ENCODE measurements at places on chromosomes 3 and 15. TPM values are rescaled to one million over a fixed set of nuclear protein-coding genes. Genes with fewer than 3 reads are reported as not detected.

- H3K36me3 ChIP-seq = peaks cover 8% of the 10 kb centered on the region
- no peaks in the 10 kb centered on the region for H3K27me3 ChIP-seq
- no peak overlapping the region for H3K4me3 ChIP-seq
- no peak for DNase-seq
Measured at GRCh38 chr15:25771338-25771706, 91.8 kb downstream of the ATP10A start.

- no peak overlapping the region for H3K4me3 ChIP-seq
- no peak for DNase-seq
- no peaks in the 10 kb centered on the region for H3K27me3 ChIP-seq
Measured at GRCh38 chr3:171797873-171798272, 12.4 kb downstream of the PLD1 start.

DNA sequence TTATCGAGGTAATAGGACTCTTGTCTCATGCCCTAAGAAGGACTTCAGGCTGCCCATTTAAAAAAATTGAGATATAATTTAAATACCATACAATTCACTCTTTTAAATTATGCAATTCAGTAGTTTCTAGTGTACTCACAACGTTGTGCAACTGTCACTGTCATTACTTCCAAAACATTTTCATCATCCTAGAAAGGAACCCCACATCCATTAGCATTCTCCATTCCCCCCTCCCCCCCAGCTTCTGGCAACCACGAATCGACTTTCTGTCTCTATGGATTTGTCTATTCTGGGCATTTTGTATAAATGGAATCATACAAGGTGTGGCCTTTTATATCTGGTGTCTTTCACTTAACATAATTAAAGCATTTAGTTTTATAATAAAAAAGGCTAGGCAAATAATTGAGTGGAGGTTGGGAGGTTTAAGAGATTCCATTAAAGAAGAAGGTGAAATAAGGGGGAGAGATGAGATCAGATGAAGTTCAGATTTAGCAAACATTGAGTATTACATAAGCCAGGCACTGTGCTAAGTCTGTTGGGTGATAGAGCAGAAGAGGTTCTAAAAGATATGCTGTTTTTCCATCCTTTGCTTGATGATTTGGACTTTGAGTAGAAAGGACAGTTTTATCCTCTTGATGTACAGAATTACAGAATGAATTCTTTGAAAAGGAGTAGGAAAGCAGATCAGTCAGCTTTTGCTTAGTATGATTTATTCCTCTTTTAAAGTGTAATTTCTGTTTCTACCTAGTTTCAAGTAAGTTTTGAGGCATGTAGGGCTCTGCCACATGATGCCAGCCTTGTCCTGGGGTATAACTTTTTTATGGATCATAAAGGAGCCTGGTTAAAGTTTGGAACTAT, 36.3 kb downstream of the UBE2E2 start:
- H3K36me3 ChIP-seq = no peaks in the 10 kb centered on the region
- H3K27ac ChIP-seq = no peak overlapping the region
- no peak overlapping the region for H3K4me3 ChIP-seq
- no peaks in the 10 kb centered on the region for H3K4me1 ChIP-seq
- no peaks in the 10 kb centered on the region for H3K27me3 ChIP-seq

DNA sequence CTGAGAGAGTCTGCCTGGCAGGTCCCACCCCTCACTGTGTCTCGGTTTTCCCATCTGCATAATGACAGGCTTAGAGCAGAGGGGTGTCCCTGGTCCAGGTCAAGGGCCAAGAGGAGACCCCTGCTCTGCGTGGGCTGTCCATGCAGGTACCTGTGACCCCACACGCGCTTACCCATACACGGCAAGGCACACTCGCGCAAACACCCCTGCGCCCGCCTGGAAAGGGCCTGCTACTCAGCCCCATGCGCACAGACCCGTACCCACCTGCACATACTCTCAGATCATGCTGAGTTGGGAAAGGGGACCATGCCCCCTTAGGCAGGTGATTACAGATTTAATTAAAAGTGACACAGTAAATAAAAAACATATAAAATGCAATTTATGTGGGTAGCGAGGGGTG, 23.4 kb upstream of the TMEM115 start:
- DNase-seq = no peak
- no peaks in the 10 kb centered on the region for H3K4me1 ChIP-seq
- no peak overlapping the region for H3K27ac ChIP-seq
- H3K36me3 ChIP-seq = no peaks in the 10 kb centered on the region

GRCh38 chr15:70195171-70195570, 97.5 kb upstream of the TLE3 start:
- no peaks in the 10 kb centered on the region for H3K4me1 ChIP-seq
- no peaks in the 10 kb centered on the region for H3K36me3 ChIP-seq
- H3K4me3 ChIP-seq = no peak overlapping the region
- H3K27me3 ChIP-seq = no peaks in the 10 kb centered on the region
- no peak overlapping the region for H3K27ac ChIP-seq

DNA sequence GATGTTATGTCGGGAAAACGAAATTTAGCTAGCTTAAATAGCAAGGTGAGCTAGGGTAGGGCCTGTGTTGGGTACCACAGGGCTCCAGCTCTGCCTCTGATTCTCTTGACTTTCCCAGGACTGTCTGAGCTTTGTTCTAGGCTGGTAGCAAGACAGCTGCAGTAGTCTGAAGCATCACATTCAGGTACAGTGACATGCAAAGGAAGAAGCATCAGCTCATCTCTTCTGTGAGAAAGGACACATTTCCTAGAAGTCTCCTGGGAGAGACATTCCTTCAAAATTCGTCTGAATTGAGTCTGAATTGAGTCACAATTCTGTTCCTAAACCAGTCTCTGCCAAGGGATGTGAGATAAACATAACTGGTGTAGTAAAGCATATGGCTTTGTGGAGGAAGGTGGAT, 8.5 kb upstream of the UBXN7 start:
- no peaks in the 10 kb centered on the region for H3K4me1 ChIP-seq
- H3K36me3 ChIP-seq = no peaks in the 10 kb centered on the region

- no peaks in the 10 kb centered on the region for H3K36me3 ChIP-seq
- no peaks in the 10 kb centered on the region for H3K27me3 ChIP-seq
- DNase-seq = no peak
- no peak overlapping the region for H3K27ac ChIP-seq
- peaks cover 13% of the 10 kb centered on the region for H3K4me1 ChIP-seq
Measured at GRCh38 chr3:46545818-46546630, 20.1 kb downstream of the LRRC2 start.

DNA sequence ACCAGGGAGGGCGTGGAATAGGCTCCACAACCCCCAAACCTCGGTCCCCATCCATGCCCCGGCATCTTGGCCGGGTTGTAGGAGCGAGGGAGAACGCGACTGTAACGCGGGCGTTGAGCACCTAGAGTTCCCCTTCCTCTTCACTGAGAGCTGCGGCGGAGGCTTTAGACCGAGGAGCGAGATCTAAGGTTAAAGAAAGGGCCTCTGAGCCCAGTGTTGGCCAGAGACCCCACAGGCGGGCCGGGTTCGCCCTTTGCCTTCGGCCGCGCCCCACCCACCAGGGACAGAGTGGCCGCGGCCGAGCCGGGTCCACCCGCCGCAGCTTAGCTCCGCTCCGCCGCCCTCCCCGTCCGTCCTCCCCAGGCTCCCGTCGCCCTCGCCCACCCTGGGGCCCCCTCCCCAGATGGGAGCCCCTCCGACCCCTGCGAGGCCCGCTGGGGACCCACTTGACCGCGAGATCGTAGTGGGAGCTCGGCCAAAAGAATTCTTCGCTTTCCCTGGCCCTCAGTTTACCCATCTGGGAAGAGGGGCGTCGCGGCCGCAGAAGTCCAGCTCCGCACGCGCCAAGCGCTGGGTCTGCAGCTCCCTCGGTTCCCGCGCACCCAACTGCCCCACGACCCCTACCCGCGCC, 425 bp downstream of the ANPEP start:
- H3K27me3 ChIP-seq = peaks cover 16% of the 10 kb centered on the region
- H3K4me1 ChIP-seq = no peaks in the 10 kb centered on the region
- no peak overlapping the region for H3K4me3 ChIP-seq

DNA sequence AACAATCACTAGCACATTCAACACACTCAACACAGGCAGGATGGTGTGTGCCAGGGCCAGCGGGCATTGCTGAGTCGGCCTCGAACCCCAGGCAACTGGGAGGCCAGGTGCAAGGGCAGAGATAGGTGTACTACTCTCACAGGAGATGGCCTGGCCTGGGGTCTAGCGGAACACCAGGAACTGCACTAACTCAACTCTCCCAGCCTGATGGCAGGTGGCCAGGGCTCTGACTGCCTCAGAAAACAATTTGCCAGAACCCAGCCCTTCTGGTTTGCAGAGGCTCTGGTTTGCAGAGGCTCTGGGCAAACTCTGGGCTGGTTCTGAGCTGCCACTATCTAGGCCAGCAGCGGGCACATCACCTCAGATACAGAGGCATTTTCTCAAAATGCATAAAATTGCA, 229.2 kb upstream of the CHRNA7 start:
- no peak overlapping the region for H3K27ac ChIP-seq
- H3K4me3 ChIP-seq = no peak overlapping the region
- no peaks in the 10 kb centered on the region for H3K4me1 ChIP-seq
- H3K27me3 ChIP-seq = no peaks in the 10 kb centered on the region

- DNase-seq = no peak
- H3K27ac ChIP-seq = no peak overlapping the region
- no peaks in the 10 kb centered on the region for H3K4me1 ChIP-seq
- peaks cover 42% of the 10 kb centered on the region for H3K36me3 ChIP-seq
- no peaks in the 10 kb centered on the region for H3K27me3 ChIP-seq
Measured at GRCh38 chr3:42195879-42196330, 70.1 kb downstream of the CCK start.

- no peaks in the 10 kb centered on the region for H3K36me3 ChIP-seq
- DNase-seq = no peak
- H3K27ac ChIP-seq = no peak overlapping the region
- no peaks in the 10 kb centered on the region for H3K4me1 ChIP-seq
- no peak overlapping the region for H3K4me3 ChIP-seq
- H3K27me3 ChIP-seq = no peaks in the 10 kb centered on the region
Measured at GRCh38 chr3:13122081-13123012, 49.1 kb upstream of the IQSEC1 start.

DNA sequence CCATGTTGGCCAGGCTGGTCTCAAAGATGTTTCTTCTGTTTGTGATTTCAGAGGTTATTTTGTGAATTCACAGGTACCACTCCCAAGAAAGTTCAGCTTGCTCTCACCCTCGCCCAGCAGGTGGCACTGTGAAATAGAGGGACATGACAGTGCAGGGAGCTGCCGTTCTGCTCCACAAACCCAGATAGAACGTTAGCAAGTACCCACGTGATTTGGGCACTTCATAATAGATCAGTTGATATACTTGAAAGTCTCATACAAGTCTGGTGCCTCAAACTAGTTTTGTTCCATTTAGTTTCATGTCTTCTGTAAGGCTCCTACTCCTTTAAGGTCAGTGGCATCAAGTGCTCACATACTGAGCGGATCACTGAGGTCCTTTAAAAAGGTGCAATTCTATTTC, 45.5 kb downstream of the FILIP1L start:
- peaks cover 23% of the 10 kb centered on the region for H3K4me1 ChIP-seq
- H3K4me3 ChIP-seq = no peak overlapping the region
- peak; percentile 52 for DNase-seq
- no peaks in the 10 kb centered on the region for H3K36me3 ChIP-seq
- no peak overlapping the region for H3K27ac ChIP-seq

DNA sequence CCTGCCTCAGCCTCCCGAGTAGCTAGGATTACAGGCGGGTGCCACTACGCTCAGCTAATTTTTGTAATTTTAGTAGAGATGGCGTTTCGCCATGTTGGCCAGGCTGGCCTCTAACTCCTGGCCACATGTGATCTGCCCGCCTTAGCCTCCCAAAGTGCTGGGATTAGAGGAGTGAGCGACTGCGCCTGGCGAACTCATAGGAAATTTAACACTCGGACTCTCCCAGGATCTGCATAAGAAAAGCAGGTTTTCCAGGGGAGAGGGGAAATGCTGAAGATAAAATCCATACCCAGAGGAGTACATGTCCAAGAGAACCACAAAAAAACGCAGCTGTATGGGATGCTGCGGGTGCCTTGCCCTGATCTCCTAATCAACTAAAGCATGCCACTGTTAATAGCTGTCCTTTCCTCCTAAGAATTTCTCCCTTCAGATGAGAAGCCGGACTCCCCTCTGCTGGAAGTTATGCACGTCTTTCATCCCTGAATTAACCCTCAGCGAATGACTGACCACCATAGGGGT, 25.3 kb upstream of the TGFBR2 start:
- H3K4me3 ChIP-seq = no peak overlapping the region
- H3K4me1 ChIP-seq = no peaks in the 10 kb centered on the region
- no peaks in the 10 kb centered on the region for H3K36me3 ChIP-seq
- no peaks in the 10 kb centered on the region for H3K27me3 ChIP-seq

DNA sequence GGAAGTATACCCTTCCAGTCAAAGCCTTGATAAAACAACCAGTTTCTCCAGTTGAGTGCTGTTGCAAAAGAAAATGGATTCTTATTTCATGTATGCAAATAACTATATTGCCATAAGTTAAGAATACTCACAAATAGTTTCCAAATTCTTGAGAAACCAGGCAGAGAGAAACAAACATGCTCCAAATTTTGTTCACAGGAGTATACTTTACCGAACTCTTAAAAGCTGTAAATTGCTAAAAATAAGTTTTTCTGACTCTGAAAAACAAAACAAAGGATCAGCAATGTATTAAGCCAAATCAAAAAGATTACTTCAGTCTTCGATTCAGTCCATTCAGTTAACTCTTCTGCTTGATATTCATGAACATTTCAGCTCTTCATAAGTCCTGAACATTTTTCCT, 646.5 kb downstream of the MCTP2 start:
- no peak overlapping the region for H3K4me3 ChIP-seq
- no peak for DNase-seq
- H3K27ac ChIP-seq = no peak overlapping the region
- no peaks in the 10 kb centered on the region for H3K27me3 ChIP-seq
- H3K4me1 ChIP-seq = no peaks in the 10 kb centered on the region
- H3K36me3 ChIP-seq = no peaks in the 10 kb centered on the region

GRCh38 chr15:59199626-59200465, 6.8 kb upstream of the LDHAL6B start:
- DNase-seq = no peak
- H3K4me1 ChIP-seq = no peaks in the 10 kb centered on the region
- no peaks in the 10 kb centered on the region for H3K27me3 ChIP-seq
- no peak overlapping the region for H3K4me3 ChIP-seq
- no peak overlapping the region for H3K27ac ChIP-seq

DNA sequence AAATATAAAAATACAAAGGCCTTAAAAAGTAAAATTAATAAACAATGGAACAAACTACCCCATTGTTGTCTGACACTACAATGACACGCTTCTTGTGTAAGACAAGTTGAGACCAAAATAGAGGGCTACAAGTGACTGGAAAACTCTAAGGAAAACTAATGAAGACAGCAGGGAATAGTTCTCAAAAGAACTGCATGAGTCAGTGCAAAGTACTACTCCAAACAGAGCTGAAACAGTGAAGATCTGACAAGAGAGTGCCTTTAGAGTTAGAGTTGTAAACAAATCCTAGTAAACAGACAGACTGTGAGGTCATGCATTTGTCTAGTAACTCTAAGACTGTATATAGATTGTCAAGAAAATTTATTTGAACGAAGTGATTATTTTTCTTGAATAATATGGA, 233.9 kb downstream of the BBX start:
- H3K27me3 ChIP-seq = no peaks in the 10 kb centered on the region
- peaks cover 3% of the 10 kb centered on the region for H3K36me3 ChIP-seq
- DNase-seq = no peak
- H3K27ac ChIP-seq = no peak overlapping the region
- H3K4me3 ChIP-seq = no peak overlapping the region

Gene CNTN4
- not detected for total RNA-seq

Gene CCDC191
- 1.4 TPM for total RNA-seq

Gene RBP2
- not detected for total RNA-seq

Gene DPPA2
- total RNA-seq = not detected

Gene PRC1
- 79.7 TPM for total RNA-seq

Gene ABHD17C
- 6.3 TPM for total RNA-seq

Gene NMB
- total RNA-seq = 5.2 TPM

Gene PDCD6IP
- total RNA-seq = 163 TPM

Gene PLSCR5
- total RNA-seq = not detected

Gene RABL3
- 39.0 TPM for total RNA-seq

Gene IMPG2
- 0.20 TPM for total RNA-seq

Gene SCN5A
- 0.33 TPM for total RNA-seq

Gene ARNT2
- 0.11 TPM for total RNA-seq
